ENCODE measurements at places on chromosomes 12 and 14. TPM values are rescaled to one million over a fixed set of nuclear protein-coding genes. Genes with fewer than 3 reads are reported as not detected.

MGAT4C gene
- total RNA-seq: not detected

METTL17 gene
- 102 TPM for total RNA-seq

DNA sequence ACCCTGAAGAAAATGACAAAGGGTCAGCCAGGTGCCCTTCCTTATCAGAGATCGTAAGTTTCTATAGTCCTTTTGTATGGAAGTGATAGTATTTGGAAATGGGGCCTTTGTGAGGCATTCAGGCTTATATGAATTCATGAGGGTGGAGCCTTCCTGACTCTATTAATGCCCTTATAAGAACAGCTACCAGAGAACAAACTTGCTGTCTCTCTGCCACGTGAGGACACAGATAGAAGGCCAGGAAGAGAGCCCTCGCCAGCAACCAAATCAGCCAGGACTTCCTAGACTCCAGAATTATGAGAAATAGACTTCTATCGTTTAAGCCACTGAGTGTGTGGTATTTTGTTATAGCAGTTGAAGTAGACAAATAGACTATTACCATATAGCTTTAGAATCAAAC, 36.7 kb downstream of the TRMT5 start:
- H3K36me3 ChIP-seq: peaks cover 26% of the 10 kb centered on the region
- H3K4me3 ChIP-seq: no peak overlapping the region
- H3K27me3 ChIP-seq: no peaks in the 10 kb centered on the region

DNA sequence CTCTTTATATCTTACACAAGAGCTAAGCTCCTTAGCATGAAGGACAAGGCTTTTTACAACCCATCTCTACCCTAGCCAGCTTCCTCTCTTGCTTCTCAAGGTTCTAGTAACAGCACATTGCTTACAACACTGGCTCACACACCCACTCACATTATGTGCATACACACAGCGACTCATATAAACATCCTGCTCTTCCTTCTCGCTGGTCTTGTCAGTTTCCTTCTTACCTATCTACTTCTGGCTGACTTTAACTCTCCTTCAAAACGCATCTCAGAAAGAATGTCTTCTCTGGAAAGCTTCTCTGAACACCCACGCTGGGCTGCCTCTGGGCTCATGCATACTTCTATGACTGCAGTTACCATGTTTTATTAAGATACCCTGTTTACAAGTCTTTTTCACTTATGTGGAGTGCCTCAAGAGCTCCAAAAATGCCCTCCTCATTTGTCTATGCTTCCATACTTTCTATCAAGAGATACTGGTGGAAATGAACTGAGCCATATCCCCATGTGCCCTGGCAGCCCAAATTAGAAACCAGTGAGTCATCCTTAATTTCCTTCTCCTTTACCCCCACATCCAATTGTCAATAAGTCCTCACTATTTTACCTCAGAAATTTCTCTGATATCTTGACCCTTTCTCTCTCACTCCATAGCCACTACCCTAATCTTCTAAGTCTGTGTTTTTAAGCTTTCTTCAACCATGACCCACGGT, 126.9 kb upstream of the KRAS start:
- no peaks in the 10 kb centered on the region for H3K27me3 ChIP-seq
- DNase-seq: peak; percentile 69
- H3K4me3 ChIP-seq: peak overlapping the region; percentile 5
- H3K27ac ChIP-seq: peak overlapping the region; percentile 83
- peaks cover 70% of the 10 kb centered on the region for H3K4me1 ChIP-seq
- peaks cover 4% of the 10 kb centered on the region for H3K36me3 ChIP-seq

- peaks cover 58% of the 10 kb centered on the region for H3K4me1 ChIP-seq
- DNase-seq: no peak
- H3K4me3 ChIP-seq: peak overlapping the region; percentile 42
- peaks cover 4% of the 10 kb centered on the region for H3K36me3 ChIP-seq
Measured at GRCh38 chr14:20622816-20623291, 18.6 kb downstream of the OR6S1 start.

GRCh38 chr14:74531006-74531405, 37.4 kb downstream of the ISCA2 start:
- DNase-seq: no peak
- no peaks in the 10 kb centered on the region for H3K36me3 ChIP-seq

DNA sequence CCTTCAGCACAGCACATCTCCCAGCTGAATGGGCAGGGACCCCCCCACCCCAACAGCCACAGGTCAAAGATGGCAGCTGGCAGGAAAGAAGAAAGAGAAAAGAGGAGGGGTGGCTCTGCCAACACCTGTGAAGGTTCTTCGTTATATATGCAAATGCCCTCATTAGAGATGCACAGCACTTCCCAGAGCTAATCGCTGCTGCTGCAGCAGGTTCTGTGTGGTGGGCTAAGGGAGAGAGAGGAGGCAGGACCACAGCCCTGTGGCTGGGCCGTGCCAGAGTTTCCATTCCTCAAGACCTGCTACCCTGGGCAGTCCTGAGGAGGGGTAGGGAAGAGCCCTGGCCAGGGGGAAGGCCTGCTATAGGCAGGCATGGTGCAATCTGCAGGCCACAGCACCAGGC, 28.7 kb downstream of the SMUG1 start:
- DNase-seq: no peak
- peaks cover 8% of the 10 kb centered on the region for H3K27me3 ChIP-seq
- H3K36me3 ChIP-seq: no peaks in the 10 kb centered on the region
- no peak overlapping the region for H3K4me3 ChIP-seq
- no peaks in the 10 kb centered on the region for H3K4me1 ChIP-seq

All from activated CD8-positive, alpha-beta memory T cell treated with anti-CD3 and anti-CD28 coated beads, Interleukin-2, amount 10 ng/mL, durations not matched to agents 7 days and 5 days (primary cell).